ENCODE measurements at places on chromosomes 5 and 9.

- DNase-seq: no peak
Measured at GRCh38 chr5:108615216-108615615, 132.5 kb upstream of the FER start.

GRCh38 chr9:90741036-90741435 lies 60.6 kb upstream of the SYK start:
- DNase-seq: no peak

DNA sequence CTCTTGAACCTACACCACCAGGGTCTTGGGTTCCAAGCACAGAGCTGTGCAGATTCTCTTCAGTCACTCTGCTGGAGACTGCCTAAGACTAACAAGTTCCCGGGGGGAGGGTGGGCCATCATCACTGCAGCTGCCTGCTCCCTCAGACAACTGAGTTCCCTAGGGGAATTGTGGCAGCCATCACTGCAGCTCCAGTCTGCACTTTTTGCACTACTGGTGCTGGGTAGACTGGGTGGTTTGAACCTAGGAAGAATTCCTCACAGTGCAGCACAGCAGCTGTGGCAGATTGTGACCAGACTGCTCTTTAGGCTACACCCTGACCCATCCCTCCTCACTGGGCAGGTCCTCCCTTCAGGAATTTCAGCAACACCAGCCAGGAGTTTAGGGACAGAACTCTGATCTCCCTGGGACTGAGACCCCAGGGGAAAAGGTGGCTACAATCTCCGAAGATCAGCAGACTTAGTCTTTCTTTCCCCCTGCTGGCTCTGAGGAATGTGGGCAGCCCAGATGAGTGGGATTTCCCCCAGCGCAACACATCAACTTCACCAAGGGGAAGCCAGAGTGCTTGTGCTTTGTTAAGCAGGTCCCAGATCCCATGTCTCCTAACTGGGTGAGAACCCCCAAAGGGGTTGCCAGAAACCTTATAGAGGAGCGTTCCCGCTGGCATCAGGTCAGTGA lies 30.9 kb upstream of the RGMB start:
- DNase-seq: no peak

- no peak for DNase-seq
Measured at GRCh38 chr5:87770601-87771121, 357.9 kb upstream of the CCNH start.

DNA sequence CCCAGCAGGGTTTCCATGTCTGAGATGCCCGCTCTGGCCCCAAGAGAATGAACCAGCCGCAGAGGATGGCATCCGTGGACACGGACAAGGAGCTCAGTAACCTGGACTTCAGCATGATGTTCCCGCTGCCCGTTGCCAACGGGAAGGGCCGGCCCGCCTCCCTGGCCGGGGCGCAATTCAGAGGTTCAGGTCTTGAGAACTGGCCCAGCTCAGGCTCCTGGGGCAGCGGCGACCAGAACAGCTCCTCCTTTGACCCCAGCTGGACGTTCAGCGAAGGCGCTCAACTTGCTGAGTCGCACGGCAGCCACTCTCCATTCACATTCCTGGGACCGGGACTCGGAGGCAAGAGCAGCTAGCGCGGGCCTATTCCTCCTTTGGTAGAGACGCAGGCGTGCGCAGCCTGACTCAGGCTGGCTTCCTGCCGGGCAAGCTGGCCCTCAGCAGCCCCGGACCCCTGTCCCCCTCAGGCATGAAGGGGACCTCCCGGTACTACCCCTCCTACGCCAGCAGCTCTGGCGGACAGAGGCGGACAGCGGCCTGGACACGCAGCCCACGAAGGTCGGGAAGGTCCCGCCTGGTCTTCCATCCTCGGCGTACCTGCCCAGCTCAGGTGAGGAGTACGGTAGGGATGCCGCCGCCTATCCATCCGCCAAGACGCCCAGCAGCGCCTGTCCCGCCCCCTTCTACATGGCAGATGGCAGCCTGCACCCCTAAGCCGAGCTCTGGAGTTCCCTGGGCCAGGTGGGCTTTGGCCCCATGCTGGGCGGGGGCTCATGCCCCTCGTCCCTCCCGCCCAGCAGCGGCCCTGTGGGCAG lies 74.4 kb downstream of the INSL6 start:
- DNase-seq: no peak

GRCh38 chr5:159978358-159978757 lies 30.6 kb upstream of the TTC1 start:
- DNase-seq: no peak
